ENCODE measurements at places on chromosomes 11 and 22. TPM values are rescaled to one million over a fixed set of nuclear protein-coding genes. Genes with fewer than 3 reads are reported as not detected.
A peak's percentile ranks its signal among the peaks of the same experiment; 100 is the strongest.

Gene OR51I1
- total RNA-seq: not detected

Gene NLRP10
- not detected for total RNA-seq

Gene CHST1
- total RNA-seq: not detected

- H3K4me3 ChIP-seq: no peak overlapping the region
- no peak for DNase-seq
- peaks cover 62% of the 10 kb centered on the region for H3K4me1 ChIP-seq
- H3K27me3 ChIP-seq: no peaks in the 10 kb centered on the region
Observed at GRCh38 chr11:102422817-102423712, 29.5 kb downstream of the TMEM123 start.

DNA sequence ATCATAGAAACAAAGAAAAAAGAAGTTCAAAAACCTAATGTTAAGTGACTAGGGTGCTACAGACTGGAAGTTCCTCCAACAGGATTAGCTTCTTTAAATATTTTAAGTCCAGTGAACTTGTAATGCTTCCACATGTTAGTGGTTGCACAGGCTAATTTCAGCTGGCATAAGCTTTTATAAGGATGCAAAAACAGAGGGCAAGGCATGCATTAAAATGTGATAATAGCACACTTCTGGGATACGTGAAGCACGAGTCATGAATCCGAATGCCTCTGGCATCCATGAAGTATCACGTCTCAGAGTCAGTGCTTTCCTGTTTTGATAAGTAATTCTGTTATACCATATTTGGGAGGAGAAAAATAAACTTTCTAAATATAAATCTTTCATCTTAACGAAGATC lies 106.8 kb downstream of the DCDC1 start:
- no peaks in the 10 kb centered on the region for H3K4me1 ChIP-seq
- no peak overlapping the region for H3K27ac ChIP-seq
- no peaks in the 10 kb centered on the region for H3K36me3 ChIP-seq
- H3K27me3 ChIP-seq: no peaks in the 10 kb centered on the region
- no peak overlapping the region for H3K4me3 ChIP-seq

GRCh38 chr11:90329043-90329442 lies 106.2 kb upstream of the CHORDC1 start:
- no peaks in the 10 kb centered on the region for H3K4me1 ChIP-seq
- no peaks in the 10 kb centered on the region for H3K36me3 ChIP-seq
- H3K27me3 ChIP-seq: no peaks in the 10 kb centered on the region

- peak; percentile 46 for DNase-seq
- H3K4me1 ChIP-seq: peaks cover 52% of the 10 kb centered on the region
- peak overlapping the region; percentile 30 for H3K4me3 ChIP-seq
- H3K27ac ChIP-seq: no peak overlapping the region
- H3K27me3 ChIP-seq: no peaks in the 10 kb centered on the region
Observed at GRCh38 chr11:69467646-69468045, 13.8 kb upstream of the LINC01488 start.

Measured in HepG2 (cell line).